ENCODE measurements at places on chromosomes 13 and 19.

- no peak for DNase-seq
Measured at GRCh38 chr19:10718205-10719196, 622 bp downstream of the DNM2 start.

DNA sequence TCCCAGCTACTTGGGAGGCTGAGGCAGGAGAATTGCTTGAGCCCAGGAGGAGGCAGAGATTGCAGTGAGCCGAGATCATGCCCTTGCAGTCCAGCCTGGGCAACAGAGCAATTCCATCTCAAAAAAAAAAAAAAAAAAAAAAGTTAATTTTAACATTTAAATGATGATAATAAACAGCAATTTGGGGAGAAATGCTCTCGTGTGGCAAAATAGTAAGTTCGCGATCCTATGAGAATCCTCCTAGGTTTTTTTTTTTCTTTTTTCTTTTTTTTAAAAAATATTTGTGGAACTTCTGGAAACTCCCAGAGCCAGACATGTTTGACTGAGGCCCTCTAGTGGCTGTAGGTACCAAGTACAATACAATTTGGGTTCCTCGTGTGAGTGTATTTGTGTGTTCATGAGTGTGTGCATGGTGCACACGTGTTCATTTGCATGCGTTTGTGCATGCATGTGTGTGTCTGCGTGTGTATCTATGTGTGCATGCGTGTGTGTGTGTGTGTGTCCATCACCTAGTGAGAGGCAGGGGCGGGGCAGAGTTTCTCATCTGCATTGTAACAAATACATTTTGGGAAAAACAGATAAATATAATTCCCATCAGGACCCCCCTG, 31.2 kb downstream of the TMPRSS9 start:
- peak; percentile 55 for DNase-seq

GRCh38 chr13:95228130-95228529, 73.1 kb downstream of the ABCC4 start:
- DNase-seq, result no peak

DNA sequence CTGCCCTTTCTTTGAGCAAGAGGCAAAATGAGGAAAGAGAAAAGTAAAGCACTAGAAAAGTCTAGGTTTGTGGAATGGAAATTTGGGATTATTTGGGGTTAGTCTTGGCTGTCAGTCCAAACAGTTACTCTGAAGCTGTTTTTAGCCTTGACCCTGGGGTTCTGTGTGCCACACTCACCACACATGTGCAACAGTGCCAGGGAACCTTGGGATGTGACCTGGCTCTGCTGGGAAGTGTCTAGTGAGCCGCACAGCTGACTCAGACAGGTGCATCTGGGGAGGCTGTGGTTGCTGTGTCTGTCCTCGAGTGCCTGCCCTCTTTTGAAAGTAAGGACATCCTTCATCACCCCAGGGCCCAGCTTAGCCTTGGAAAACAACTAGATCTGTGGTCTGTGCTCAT, 15.8 kb downstream of the MICOS13 start:
- no peak for DNase-seq

GRCh38 chr13:33345842-33346241, 60.3 kb upstream of the STARD13 start:
- DNase-seq, result no peak

GRCh38 chr13:57666131-57666953, 34.8 kb downstream of the PCDH17 start:
- DNase-seq, result no peak

DNA sequence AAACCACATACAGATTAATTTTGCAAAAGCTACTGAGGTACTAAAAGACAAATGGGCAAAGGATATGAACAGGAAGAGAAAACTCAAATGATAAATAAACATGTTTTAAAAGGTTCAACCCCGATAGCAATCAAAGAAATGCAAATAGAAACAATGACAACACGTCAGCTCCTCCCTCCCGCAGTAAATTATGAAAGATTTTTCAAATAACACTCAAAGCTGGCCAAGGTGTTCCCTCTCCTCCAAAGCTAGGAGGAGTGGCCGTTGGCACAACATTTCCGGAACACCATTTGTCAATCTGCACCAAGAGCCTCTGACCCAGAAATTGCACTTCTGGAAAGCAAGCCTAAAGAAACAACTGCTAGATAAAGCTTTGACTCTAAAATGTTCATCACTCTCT, 28.3 kb downstream of the INSR start:
- DNase-seq, result no peak

GRCh38 chr19:2952953-2953481, 8.2 kb upstream of the ZNF77 start:
- DNase-seq, result no peak

GRCh38 chr19:10018786-10019185, 5.5 kb downstream of the RDH8 start:
- no peak for DNase-seq

DNA sequence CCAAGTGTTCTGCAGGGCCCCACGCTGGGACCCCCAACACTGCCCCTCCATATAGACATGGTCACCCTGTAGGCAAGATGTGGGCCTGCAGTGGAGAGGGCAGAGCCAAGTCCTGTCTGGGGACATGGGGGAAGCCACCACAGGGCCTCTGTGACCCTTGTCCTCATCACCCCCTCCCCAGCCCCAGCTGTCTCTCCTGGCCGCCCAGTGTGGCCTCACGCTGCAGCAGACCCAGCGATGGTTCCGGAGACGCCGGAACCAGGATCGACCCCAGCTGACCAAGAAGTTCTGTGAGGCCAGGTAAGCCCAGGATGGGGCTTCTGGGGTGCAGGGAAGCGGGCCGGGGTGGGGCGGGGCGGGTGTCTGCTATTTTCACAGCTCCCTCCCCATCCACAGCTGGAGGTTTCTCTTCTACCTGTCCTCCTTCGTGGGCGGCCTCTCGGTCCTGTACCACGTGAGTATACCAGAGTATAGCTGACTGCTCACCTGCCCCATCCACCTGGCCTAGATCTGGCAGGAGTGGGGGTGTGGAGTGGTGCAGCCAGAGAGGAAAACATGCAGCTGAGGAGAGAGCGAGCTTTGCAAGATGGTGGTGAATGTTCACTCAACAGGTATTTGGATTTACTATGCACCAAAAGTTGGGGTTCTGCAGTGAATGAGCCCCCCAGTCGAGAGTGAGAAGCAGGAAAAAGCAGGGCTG, 46.4 kb downstream of the CERS4 start:
- no peak for DNase-seq

GRCh38 chr13:111899714-111900389, 167.1 kb upstream of the SOX1 start:
- no peak for DNase-seq

DNA sequence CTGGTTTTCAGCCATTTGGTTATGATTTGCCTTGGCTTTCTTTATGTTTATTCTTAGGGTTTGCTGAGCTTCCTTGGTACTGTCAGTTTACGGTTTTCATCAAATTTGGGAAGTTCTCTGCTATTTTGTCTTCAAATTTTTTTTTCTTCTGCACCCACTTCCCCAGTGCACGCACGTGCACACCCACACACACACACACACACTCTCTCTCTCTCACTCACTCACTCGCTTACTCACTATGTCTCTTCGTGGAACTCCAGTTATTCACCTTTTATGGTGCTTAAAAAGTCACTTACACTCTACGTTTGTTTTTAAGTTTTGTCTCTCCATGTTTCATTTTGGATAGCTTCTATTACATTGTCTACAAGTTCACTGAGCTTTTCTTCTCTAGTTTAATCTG, 7.1 kb downstream of the AKAP11 start:
- DNase-seq, result no peak

- no peak for DNase-seq
Measured at GRCh38 chr19:51621178-51621577, 9.0 kb downstream of the SIGLEC5 start.

GRCh38 chr13:58324161-58324560, 692.6 kb downstream of the PCDH17 start:
- no peak for DNase-seq

DNA sequence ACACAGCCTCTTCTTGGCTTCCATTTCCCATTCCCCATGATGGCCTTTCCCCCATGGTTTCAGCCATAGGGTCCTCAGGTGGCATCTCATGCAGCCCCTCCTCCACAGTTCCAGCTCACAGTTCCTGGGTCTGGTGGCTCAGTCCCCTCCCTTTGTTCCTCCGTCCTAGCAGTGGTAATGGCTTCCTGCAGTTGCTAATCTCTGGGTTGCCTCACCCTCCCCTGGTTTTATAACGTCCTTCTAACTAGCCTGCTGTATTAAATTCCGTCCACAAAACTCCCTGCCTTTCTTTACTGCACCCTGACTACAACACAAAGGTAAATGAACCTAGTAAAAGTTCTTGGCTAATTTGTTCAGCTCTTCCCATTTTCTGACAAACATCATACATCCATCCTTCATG, 30.9 kb downstream of the CCDC70 start:
- DNase-seq, result no peak

GRCh38 chr19:1144741-1145140, 29.3 kb downstream of the SBNO2 start:
- DNase-seq, result no peak

DNA sequence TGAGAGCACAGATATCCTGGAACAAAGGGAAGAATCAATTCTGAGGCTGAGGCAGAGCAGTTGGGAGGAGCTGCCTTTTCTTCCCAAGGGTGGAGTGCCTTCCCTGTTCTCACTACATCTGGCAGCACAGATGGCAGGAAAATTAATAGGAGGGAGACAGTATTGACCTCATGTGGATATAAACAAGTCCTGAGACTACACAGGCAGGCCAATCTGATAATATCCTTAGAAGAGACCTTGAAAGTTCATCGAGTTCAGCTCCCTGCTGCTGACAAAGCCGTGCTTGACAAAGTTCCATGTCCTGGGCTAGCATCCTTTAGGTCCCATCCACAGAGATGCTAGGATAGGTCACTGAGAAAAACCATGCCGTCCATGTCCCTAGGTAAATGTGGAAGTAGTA, 1451.5 kb downstream of the EFNB2 start:
- DNase-seq, result no peak

- peak; percentile 86 for DNase-seq
Measured at GRCh38 chr19:13060964-13061927, 41.4 kb downstream of the LYL1 start.

GRCh38 chr13:83796364-83796763, 85.9 kb downstream of the SLITRK1 start:
- no peak for DNase-seq

- DNase-seq, result no peak
Measured at GRCh38 chr19:9789066-9789465, 20.5 kb upstream of the ZNF846 start.

DNA sequence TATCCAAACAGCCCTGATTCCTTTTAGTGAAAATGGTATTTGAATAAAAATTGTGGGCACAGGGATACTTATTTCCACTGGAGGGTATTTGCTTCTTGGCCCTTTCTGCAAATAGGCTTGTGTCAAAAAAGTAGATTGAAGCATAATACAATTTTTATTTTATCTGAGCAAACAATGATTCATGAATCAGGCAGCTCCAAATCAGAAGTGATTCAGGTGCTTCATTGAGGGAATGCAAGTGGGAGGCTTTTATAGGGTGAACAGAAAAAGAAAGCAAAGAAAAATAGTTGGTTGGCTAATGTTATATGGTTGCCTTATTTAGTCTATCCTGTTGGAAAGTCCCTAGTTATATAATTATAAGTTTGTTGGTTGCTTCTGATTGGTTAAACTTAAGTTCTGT, 117.9 kb downstream of the ITGBL1 start:
- no peak for DNase-seq

GRCh38 chr19:42024622-42025111, 30.6 kb upstream of the ATP1A3 start:
- DNase-seq, result no peak

- DNase-seq, result no peak
Measured at GRCh38 chr19:55690769-55691545, 15.9 kb downstream of the EPN1 start.

DNA sequence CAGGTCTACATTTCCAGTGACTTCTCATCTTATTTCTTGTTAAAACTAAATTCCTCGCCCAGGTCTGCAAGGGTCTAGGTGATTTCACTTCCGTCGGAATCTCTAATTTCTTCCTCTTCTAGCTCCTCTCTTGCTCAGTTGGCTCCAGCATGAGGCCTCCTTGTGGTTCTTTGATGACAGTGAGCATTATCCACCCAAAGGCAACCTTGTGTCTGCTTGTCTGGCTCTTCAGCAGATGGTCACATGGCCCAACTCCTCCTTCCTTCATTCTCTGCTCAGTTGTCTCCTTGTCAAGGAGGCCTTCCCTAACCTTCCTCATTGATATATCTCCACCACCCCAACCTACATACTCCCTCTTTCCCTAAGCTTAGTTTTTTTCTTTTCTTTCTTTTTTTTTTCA, 1391.4 kb downstream of the EFNB2 start:
- no peak for DNase-seq

DNA sequence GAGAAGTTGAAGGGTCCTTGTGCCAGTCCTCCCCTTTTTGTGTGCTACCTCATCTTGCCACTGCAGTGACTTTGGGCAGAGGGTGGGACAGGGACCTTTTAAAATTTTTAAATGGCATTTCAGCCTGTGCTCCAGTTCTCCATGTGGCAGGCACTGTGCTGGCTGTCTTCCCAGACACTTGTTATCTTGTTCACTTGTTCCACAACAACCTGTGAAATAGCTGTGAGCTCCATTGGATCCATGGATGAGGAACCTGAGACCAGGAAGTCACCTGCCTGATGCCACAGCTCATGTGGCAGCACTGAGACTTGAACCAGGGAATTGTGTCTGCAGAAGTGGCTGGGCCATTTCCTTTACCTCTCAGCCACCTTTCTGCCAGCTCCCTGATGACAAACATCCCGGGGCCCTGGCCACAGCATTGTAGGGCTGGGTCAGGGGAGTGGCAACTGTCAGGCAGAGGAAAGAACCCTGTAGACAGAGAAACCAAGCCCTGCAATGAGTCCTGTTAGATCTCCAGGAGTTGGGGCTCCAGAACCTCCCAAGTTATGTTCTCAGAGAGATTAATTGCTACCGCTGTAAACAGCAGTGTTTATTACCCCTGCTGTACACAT, 6.4 kb downstream of the EGLN2 start:
- no peak for DNase-seq

GRCh38 chr13:90299238-90299637, 1048.2 kb upstream of the MIR17HG start:
- DNase-seq, result no peak

DNA sequence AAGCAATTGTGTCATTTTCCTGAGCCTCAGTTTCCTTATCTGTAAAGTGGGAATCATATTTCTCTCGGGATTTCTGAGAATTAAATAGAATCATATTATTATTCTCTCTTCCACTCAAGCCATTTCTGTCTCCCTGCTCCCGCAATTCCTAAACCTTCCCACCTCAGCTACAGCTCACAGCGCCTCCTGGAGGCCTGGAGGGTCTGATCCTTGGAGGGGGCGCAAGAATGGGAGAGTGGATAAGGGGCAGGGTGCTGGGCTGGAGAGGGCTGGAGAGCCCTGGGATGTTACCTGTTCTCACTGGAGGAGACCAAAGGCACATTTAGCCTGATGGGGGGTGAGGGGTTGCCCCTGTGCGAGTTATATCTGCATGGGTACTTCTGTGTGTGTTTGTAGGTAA, 31.1 kb upstream of the CYP2S1 start:
- DNase-seq, result no peak

GRCh38 chr19:28034936-28035335, 1178.0 kb downstream of the UQCRFS1 start:
- DNase-seq, result no peak
